ENCODE measurements at places on chromosomes 4 and X. TPM values are rescaled to one million over a fixed set of nuclear protein-coding genes. Genes with fewer than 3 reads are reported as not detected.

- DNase-seq: no peak
Observed at GRCh38 chr4:185625503-185625902, 90.2 kb upstream of the PDLIM3 start.

CDS1 gene
- total RNA-seq: 40.2 TPM

GRCh38 chrX:7225338-7225737 lies 77.4 kb upstream of the PUDP start:
- no peak for DNase-seq

ARSJ gene
- 21.6 TPM for total RNA-seq

GRCh38 chrX:137684591-137684990 lies 118.7 kb downstream of the ZIC3 start:
- no peak for DNase-seq

NAA11 gene
- not detected for total RNA-seq

GRCh38 chr4:108834166-108834834 lies 71.4 kb upstream of the ETNPPL start:
- DNase-seq: no peak

DNA sequence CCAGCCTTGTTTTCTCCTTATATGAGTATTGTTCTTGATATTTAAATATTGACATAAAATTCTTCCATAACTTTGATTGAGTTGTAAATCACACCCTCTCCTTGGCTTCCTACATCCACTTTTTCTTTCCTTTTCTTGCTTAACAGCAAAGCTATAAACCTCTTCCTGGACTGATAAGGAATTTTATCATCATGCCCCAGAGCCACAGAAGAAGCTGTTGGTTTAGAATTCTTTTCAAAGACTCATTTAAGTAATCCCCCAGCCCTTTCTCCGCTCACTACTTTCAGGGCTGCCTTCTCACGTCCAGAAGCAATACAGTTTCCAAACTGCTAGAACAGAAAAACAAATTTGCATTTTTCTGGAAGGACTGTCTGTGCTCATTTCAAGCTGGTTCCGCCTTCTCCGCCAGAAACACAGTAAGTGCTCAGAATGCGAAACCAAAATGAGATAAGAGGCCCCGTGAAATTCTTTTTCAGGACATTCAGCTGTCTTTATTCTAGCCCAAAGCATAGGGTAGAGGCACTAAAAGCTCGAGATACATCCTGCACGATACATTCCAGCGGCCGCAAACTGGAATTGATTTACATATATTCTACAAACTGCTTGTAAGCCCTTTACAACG lies 849 bp downstream of the MID1 start:
- DNase-seq: no peak

GRCh38 chr4:15882675-15883086 lies 55.9 kb downstream of the FGFBP1 start:
- peak; percentile 36 for DNase-seq

- no peak for DNase-seq
Observed at GRCh38 chr4:19416146-19416545, 835.6 kb upstream of the SLIT2 start.

DNA sequence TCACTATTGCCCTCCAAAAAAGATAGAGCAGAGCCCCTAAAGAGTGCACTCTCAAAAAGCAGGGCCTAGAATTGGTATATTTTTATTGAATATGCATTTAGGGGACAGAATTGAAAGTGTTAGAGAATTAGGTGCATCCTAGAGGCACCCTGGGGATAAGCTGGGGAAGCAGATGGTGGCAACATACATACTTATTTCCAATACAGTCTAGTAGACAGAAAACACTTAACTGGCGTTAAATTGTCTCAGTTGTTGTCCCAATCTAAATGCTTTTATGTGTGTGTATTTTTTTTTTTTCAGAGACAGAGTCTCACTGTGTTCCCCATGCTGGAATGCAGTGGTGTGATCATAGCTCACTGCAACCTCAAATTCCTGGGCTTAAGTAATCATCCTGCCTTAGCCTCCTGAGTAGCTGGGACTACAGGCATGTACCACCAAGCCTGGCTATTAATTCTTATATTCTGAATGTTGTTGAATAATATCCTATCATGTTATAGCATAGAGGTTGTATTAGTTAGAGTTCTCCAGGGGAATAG lies 481.8 kb downstream of the GRXCR1 start:
- DNase-seq: no peak

- no peak for DNase-seq
Observed at GRCh38 chr4:73752424-73752823, 12.1 kb downstream of the CXCL8 start.

GRCh38 chrX:20374900-20375438 lies 108.3 kb upstream of the RPS6KA3 start:
- no peak for DNase-seq

DNA sequence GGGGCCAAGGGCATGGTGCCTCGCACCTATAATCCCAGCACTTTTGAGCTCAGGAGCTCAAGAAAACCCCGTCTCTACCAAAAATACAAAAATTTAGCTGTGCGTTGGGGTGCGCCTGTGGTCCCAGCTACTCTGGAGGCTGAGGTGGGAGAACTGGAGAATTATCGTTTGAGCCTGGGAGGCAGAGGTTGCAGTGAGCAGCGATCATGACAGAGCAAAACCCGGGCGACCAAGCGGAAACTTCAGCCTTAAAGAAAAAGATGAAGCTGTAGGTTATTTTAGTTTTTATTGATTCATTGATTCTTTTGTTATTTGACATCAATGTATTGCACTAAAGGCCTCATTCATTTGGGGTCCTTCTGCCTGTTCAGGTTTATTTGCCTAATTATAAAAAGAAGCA lies 5.4 kb downstream of the TMPRSS11F start:
- DNase-seq: no peak

DNA sequence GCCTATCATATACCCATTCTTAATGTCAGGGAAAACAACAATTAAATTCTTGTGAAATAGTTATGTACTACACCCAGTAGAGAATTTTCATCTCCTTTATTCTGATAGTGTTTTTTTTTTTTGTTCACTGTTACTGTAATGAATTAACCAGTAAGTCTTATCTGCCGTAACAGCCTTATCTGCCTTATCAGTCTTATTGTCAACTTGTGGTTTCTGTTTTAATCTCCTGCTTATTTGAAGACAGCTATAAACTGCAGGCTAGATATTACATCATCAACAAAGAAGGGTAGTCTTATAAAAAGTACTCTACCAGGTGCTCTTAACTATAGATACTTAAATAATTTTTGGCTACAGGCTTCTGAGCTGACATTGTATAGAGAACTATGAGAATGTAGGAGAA lies 79.5 kb downstream of the MAGEB5 start:
- DNase-seq: no peak

GRCh38 chrX:15947648-15948317 lies 93.2 kb upstream of the AP1S2 start:
- DNase-seq: no peak

DNA sequence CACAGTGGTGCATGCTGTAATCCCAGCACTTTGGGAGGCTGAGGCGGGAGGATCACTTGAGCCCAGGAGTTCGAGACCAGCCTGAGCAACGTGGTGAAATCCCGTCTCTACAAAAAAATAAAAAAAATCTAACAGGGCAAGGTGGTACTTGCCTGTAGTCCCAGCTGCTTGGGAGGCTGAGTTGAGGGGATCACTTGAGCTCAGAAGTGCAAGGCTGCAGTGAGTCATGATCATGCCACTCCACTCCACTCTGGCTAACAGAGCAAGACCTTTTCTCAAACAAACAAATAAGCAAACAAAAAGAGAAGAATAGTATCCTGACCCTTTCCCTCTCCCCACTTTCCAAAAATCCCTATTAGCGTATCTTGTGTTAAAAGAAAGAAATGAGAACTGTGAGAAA lies 52.7 kb downstream of the NPY1R start:
- no peak for DNase-seq

DNA sequence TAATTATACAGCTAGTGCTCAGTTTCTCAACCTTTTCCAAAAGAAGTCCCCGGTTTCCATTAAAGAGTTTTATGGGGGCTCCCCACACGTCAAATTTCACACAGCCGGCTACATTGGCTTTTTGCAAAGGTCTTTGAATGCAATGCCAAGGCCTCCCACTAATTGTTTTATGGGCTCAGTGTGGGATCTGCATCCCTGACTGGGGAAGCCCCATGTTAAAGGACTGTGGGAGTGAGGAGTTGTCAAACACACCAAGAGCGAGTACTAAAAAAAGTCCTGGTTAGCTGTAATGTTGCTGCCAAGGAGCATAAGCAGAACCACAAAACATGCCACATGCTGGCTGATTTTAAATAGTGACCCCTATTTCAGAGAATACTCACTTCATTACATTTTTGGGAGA lies 162.6 kb downstream of the BMPR1B start:
- DNase-seq: no peak

DNA sequence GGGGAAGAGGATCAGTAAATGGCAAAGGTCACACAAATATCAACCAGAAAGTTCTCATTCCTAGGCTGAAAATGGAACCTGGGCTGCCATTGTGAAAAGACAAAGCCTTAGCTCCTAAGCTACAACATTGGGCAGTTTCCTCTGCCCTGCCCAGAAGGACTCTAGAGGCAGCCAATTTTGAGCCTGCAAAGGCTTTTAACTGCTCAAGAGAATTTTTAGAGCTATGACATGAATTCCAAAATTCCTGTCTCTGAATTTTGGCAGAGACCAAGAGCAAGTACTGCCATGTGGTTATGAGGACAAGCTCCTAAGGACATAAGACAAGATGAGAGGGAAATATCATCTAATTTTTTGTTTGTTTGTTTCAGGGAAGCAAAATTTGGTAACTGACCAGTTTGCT lies 29.6 kb upstream of the IGFBP7 start:
- DNase-seq: no peak

VAMP7 gene
- total RNA-seq: 23.7 TPM

- DNase-seq: no peak
Observed at GRCh38 chr4:40182001-40182400, 14.8 kb upstream of the RHOH start.

- no peak for DNase-seq
Observed at GRCh38 chr4:14908635-14909034, 93.6 kb upstream of the CPEB2 start.

FRG1 gene
- 45.3 TPM for total RNA-seq

DNA sequence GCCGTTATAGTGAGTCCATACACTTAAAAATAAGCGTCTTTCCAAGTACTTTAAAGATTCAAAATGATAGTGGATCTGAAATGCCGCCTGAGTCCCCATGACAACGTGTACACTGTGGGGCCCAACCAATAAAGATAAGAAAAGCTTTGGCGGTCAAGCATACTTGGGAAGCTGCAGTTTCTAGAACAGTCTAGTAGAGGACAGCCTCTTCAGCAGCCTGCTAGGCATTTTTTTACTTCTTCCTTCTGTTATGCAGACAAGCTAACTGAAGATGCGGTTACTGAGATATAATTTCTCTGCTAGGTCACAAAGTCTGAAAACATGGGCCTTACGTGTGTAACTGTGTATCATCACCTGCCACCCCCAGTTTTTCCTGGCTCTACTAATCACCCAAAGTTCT lies 402 bp upstream of the UPRT start:
- no peak for DNase-seq

DNA sequence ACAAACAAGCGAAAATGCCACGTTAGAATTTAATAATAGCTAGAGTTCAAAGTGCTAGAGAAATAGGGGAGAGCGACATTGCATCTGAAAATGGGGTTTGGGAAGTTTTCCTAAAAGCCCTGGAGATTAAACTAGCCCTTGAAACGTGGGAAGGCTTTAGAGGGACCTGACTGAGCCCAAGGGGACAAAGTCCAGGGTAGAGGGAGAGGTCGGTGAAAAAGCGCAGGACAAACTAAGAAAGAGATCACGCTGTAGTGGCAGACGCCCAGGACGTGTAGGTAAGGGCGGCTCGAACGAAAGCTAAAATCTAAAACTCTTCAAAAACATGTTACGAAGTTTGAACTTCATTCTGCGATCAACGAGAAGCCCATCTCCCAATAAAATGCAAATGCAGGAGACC lies 1.1 kb upstream of the ATP11C start:
- peak; percentile 23 for DNase-seq

GRCh38 chr4:27005501-27005900 lies 144.9 kb downstream of the STIM2 start:
- DNase-seq: no peak

- no peak for DNase-seq
Observed at GRCh38 chrX:98380106-98380505, 1496.4 kb downstream of the RPA4 start.

DNA sequence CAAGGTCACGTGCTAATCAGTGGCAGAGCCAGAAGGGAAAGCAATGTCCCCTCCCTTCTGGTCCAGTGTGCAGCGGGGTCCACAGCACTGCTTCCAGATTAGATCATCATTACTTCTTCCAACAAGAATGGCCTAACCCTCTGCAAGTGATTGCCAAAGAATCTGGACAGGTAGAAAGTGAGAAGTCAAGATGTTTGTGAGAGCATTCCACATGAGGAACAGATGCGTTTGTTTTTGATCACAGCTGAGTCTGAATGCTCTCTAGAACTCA lies 147.7 kb downstream of the SHROOM3 start:
- no peak for DNase-seq

PIN4 gene
- total RNA-seq: 8.7 TPM

USP17L24 gene
- not detected for total RNA-seq

DNA sequence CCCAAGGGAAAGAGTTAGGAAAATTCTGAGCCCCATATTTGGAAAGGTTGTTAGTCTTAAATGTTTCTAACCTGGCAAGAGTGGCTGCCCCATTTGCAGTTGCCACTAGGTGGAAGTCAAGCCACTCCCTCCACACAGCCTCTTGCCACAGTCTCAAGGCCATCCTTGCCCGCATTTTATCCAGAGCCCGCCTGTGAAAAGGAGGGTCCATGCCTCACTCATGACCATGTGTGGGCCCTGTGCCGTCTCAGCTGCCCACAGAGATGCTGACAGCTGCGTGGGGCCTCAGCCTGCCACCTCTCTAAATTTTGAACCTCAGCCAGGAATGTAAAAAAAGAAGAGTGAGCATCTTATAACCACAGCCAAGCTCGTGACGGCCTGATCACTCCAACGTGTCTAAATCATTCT lies 201.5 kb upstream of the FAM241A start:
- peak; percentile 28 for DNase-seq

GRCh38 chr4:185793116-185793485 lies 18.9 kb downstream of the SORBS2 start:
- no peak for DNase-seq

GRCh38 chr4:152187693-152188092 lies 348.2 kb downstream of the FBXW7 start:
- no peak for DNase-seq

DNA sequence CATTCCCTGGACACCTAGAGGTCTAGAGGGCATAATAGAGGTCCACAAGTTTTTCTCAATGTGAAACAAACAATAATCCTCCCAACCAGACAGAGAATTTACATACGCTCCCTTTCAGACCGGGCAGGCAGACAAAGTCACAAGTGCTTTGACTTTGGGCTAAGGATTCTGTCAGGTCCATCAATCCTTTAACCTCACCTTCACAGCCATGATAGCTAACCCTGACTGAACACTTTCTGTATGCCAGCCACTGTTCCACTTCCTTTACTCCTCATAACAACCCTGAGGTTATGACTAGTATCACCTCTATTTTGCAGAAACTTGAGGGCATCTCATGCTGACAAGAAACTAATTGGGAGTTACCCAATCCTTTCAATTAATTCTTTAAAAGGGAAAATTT lies 118.8 kb upstream of the AFF2 start:
- no peak for DNase-seq

DNA sequence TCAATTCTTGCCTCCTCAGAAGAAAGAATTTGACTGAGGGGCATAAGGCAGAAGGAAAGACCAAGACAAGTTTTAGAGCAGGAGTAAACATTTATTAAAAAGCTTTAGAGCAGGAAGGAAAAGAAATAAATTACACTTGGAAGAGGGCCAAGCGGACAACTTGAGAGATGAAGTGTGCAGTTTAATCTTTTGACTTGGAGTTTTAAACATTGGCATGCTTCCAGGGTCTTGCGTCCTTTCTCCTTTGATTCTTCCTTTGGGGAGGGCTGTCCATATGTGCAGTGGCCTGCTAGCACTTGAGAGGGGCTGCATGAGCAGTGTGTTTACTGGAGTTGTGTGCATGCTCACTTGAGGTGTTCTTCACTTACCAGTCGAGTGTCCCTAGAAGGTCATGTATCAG lies 275.8 kb upstream of the IL1RAPL1 start:
- DNase-seq: no peak
